ENCODE measurements at places on chromosomes 1 and 21. TPM values are rescaled to one million over a fixed set of nuclear protein-coding genes. Genes with fewer than 3 reads are reported as not detected.

Gene PRPF38A
- total RNA-seq: 86.5 TPM

GRCh38 chr1:171674431-171675405, 22.2 kb upstream of the MYOC start:
- H3K4me1 ChIP-seq: no peaks in the 10 kb centered on the region
- no peaks in the 10 kb centered on the region for H3K36me3 ChIP-seq
- H3K27ac ChIP-seq: no peak overlapping the region
- H3K4me3 ChIP-seq: no peak overlapping the region
- peaks cover 9% of the 10 kb centered on the region for H3K27me3 ChIP-seq

DNA sequence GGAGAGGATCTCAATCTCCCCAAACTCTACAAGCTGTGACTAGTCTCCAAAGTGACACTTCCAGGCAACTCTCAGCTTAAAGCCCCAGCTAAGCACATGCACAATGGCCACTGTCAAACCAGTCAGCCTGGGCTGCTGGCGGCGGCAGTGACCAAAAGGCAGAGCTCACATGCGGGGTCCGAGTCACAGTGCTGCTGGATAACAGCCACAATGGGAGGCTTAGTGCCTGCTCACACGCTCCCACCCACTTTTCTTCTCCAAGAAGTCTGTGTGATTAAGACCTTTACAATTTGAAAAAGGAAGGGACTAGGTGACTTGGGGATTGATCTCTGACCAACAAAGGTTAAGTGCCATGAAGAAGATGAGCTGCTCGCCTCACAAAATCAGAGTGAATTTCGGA, 16.8 kb downstream of the RIPK4 start:
- no peaks in the 10 kb centered on the region for H3K27me3 ChIP-seq
- H3K4me1 ChIP-seq: no peaks in the 10 kb centered on the region
- no peak overlapping the region for H3K4me3 ChIP-seq

DNA sequence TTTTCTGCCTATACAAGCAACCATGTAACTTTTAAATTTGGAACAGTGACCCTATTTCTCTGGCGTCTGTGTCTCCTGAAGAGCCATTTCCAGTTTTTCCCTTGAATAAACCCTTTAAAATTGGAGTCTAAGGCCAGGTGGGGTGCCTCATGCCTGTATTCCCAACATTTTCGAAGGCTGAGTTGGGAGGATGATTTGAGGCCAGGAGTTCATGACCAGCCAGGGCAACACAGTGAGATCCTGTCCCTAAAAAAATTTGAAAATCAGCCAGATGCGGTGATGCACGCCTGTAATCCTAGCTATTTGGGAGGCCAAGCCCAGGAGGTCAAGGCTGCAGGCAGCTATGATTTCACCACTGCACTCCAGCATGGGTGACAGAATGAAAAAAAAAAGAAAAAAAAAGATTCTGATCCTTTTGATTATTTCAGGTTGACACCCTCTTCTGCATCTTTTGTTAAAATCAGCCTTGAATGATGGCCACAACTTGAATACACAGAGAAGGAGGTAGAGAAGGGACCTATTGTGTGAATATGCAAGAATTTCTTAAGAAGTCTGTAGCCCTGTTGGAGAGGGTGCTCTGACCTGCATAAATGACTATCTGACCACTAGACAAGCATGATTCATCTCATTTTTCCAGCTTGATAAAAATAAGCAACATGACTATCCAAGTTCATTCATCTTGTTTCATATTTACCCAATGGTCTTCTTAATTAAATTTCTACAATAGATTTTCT, 40.2 kb upstream of the PARP1 start:
- peaks cover 30% of the 10 kb centered on the region for H3K4me1 ChIP-seq
- peaks cover 17% of the 10 kb centered on the region for H3K27me3 ChIP-seq
- no peak for DNase-seq
- H3K27ac ChIP-seq: no peak overlapping the region
- H3K36me3 ChIP-seq: no peaks in the 10 kb centered on the region
- no peak overlapping the region for H3K4me3 ChIP-seq

DNA sequence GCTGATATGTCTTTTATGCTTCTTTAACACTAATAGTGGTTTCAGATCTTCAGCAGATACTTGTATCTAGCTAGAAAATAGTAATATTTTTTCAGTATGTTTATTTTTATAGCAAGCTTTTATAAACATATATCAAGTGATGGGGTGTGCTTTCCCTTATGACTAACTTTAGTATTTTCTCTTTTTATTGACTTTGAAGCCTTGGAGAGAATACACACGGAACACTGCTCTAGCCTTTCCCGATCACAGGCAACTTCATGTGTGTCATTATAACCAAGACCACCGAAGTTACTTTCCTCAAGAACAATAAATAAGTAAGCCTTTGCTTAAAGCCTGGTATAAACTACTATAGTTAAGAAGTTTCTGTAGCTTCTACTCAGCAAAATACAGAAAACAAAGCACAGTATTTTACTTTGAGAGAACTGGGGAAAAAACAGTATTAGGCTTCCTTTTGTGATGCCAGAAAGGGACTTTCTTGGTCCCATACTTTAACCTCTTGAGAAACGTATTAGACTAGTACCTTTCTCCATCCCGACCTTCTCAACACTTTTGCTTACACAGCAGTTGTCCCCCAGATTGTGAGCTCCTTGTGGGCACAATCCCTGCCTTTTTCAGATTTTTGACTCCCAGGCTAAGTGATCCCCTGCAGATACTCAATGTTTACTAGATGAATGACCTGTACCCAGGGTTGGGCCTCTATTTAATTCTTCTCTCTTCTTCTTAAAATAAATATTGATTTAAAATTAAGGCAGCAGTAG, 3.3 kb downstream of the ADSS2 start:
- H3K27ac ChIP-seq: no peak overlapping the region
- no peaks in the 10 kb centered on the region for H3K27me3 ChIP-seq
- DNase-seq: no peak
- peaks cover 49% of the 10 kb centered on the region for H3K36me3 ChIP-seq
